Kidney (tissue), 22 donors: ENCODE measurements at places on chromosomes 1 and 21.

- DNase-seq, result peak; percentile 50
Observed at GRCh38 chr1:4565801-4566449, 88.5 kb upstream of the AJAP1 start.

GRCh38 chr1:214244252-214244651 is 36.7 kb upstream of the SMYD2 start:
- DNase-seq, result no peak

DNA sequence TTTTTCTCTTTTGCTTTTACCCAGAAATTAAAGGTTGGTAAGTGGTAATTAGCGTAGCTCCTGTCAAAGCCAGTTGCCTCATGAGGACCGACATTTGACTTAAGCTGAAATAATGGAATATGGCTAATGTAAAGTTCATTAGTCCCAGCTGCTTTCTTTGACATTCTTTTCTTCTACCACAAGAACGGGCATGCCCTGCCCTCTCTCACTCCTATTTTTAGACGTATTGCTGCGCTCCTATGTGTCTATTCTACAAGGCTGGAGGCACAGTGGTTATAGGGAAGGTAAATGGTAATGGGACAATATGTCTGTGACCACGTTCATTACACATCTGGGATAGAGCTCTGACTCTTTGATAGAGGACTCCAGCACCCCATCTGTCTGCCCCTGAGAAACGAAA is 6.8 kb downstream of the CORT start:
- DNase-seq, result no peak

GRCh38 chr1:180381184-180381580 is 121.2 kb downstream of the ACBD6 start:
- no peak for DNase-seq

DNA sequence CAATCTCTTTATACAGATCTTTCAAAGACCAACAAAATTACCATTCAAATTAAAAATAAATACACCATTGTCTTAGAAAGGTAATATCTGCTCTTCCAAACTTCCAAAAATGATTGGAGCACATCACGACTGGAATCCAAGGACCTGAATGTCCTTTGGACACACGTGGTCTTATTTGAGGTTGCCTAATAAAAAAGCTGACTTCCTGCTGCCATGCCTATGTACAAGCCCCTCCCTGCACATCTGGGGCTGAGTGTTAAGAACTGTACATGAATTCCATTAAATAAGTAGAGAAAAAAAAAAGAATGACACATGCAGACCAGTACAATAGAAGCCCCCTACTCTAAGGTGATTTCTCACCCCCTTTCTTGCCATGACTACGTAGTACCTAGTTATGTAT is 73.6 kb downstream of the SUSD4 start:
- no peak for DNase-seq

- no peak for DNase-seq
Observed at GRCh38 chr21:28871388-28872010, 121.2 kb downstream of the LTN1 start.

DNA sequence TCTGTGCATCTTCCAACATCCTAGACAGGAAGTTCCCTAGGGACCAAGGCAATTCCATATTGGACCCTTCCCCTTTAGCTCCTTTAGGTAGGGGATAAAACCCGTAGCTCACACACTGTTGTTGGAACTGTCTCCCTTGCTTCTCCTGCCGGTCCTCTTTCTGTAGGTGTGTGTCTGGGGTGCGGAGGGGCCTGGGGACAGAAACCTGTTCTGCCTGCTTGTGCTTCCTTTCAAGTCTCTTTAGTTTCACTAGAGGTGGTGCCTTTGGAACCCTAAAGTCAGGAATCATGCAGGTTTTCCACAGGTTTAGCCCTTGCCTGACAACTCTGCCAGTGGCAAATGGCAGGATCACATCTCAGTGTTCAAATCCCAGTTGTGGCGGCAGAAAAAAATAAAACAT is 74.6 kb upstream of the PTGFRN start:
- no peak for DNase-seq

GRCh38 chr1:75521658-75522057 is 89.3 kb downstream of the SLC44A5 start:
- no peak for DNase-seq

DNA sequence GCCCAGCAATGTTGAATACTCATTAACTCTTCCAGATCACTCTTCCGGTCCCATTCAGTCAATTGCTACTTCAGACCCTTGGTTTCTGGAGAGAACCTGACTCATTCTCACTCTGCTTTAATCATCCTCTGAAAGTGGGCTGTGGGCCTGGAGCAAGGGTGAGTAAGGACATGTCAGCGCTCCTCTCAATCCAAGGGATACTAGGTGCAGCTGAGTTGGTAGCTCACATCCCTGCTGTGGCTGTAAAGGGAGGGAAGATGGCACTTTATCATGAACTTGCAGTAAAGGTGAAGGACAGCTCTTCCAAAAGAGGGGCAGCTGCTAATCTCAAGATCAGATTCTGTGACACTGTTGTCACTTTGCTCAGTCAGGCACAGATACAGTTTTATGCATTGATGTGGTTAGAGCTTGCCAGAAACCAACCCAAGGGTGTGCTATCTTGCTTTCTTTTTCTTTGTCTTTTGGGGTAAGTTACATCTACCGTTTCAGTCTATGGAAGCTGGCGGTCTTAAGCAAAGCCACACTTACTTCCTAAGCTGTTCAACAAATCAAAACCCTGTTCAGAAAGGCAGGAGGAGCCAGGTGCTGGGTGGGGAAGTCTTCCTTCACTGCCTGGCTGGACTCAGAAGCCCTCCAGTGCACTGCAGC is 26.5 kb upstream of the NTPCR start:
- DNase-seq, result no peak

- peak; percentile 91 for DNase-seq
Observed at GRCh38 chr1:160400223-160400645, at the start of gene VANGL2. VANGL2 (plus strand) TSS chr1:160400564; CDS start chr1:160415838, 15,274 bp downstream.

- DNase-seq, result no peak
Observed at GRCh38 chr1:169696273-169697100, 14.9 kb downstream of the SELL start.

DNA sequence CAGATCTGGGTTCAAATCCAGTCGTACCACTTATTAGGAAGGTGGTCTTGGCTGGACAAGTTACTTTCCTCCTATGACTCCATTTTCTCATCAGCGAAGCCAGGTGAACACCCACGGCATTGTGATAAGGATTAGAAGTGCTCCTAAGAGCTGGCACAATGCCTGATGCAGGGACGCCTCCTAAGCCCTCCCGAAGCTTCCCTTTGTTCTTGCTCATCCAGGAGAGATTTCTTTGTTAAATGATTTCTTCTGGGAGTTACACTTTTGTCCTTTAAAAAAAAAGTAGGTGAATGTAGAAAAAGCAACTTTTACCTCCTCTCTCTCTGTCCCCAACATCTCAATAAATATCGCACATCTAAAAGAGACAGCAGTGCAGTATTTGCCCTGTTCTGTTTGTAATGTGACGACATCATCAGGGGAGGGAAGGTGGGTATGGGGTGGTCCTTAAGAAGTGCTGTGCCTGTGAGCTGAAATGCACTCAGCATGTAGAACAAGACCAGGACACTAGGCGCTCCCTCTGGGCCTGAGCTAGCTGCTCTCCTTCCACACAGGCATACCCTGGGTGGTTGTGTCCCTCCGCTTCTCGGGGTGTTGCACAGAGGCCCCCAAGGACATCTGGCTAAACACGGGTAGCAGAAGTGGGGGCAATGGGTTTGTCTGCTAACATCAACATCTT is 43.9 kb downstream of the SUSD4 start:
- DNase-seq, result no peak

DNA sequence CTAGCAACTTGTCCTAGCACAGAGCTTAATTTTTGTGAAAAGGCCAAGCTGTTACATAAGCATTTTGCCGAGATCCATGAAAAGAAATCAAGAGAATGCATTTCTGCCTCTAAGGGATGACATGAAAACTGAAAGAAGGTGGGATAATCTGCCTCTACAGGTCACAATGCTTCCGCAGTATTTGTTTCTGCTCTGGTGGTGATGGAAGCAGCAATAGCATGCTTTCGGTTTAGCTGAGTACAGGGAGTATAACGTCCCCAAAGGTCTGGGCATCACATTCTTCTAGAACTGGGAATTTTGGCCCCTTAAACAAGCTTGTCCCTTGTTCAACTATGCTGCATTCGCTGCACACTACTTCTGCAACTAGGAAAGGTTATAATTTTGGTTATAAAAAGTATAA is 14.4 kb upstream of the MAGI3 start:
- no peak for DNase-seq

DNA sequence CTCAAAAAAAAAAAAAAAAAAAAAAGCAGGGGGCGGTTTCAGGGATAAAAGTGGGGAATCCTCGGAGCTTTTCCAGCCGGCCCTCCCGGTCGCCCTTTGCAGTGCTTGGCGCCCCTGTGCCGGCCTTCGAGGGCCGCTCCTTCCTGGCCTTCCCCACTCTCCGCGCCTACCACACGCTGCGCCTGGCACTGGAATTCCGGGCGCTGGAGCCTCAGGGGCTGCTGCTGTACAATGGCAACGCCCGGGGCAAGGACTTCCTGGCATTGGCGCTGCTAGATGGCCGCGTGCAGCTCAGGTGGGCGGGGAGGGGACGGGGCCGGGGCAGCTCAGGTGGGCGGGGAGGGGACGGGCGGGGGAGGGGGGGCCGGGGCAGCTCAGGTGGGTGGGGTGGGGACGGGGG is 25.3 kb downstream of the RNF223 start:
- DNase-seq, result no peak

- DNase-seq, result no peak
Observed at GRCh38 chr1:36151845-36152203, 2.5 kb upstream of the TRAPPC3 start.

- no peak for DNase-seq
Observed at GRCh38 chr1:116470671-116471070, 97.6 kb downstream of the ATP1A1 start.

DNA sequence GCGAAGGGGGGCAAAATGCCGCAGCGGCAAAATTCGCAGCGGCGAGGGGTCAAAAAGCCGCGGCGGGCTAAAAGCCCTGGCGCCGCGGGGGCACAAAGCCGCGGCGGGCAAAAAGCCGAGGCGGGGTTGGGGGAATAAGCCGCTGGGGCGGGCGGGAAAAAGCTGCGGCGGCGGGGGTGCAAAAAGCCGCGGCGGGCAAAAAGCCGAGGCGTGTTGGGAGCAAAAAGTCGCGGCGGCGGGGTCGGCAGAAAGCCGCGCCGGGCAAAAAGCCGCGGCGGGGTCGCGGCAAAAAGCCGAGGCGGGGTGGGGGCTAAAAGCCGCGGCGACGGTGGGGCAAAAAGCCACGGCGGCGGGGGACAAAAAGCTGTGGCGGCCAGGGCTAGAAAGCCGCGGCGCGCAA is 3902.5 kb downstream of the SRGAP2C start:
- no peak for DNase-seq

- DNase-seq, result no peak
Observed at GRCh38 chr21:34615487-34615814, 538 bp upstream of the RCAN1 start.

DNA sequence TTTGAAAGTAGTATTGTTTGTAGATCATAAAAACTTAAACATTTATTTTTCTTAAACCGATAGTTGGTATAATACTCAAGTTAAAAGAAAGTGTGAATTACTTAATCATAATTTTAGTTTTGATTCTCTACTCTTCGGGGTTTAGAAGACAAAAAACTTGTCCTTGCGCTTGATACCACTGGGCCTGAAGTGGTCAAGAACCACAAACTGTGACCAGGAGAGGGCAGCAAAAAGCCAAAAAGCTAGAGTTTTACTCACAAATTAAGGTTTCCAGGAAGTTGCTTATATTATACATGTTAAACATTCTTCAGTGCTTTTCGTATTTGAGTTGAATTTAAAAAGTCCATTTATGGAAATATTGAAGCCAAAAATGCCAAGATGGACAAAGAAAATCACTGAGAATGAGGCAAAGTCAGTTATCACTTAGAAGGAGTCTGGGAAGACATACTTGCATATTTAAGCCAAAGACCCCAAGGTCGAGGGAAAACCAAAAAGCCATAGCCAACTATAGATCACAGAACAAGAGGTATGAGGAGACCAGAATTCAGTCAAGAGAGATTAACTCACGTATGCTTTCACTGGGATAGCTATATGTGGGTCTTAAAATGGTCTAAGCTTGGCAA is 34.2 kb downstream of the EFCAB7 start:
- DNase-seq, result peak; percentile 50
